ENCODE measurements at places on chromosomes 11 and 22.
A peak's percentile ranks its signal among the peaks of the same experiment; 100 is the strongest.

DNA sequence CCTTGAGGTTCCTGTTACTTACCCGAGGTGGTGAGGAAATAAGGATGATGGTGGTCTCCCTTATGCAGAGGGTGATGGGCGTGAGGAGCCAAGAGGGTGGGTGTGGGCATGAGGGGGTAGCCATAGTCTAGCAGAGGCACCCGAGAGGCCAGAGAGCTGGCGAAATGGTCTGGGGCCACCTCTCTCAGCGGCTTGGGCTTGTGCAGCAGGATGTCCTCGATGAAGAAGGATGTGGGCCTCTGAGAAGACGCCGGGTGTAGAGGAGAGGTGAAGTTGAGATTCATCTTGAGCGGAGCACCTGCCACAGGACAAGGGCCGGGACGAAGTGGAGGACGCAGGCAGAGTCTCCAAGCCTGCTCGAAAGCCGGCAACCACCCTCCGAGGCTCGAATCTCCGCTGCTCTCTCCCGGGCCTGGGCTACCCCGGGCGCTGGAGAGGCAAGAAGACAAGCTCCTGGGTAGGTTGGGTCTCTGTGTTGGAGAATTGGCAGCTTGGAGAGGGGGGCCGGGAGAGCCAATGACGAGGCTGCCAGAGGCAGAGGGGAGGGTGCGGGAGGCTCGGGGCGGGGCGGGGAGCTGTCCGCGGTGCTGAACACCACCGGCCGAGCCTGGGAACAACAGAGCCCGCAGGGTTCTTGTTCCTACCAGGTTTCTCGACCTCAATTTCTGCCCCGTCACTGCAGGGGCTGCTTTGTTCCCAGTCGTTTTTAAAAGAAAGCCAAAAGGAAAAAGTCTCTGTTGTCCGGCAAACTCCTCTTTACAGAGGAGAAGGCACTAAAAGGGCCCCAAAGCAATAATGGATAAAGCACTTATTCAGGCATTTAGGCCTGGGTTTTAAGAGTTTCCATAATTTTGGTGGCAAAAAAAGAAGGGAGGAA lies at the start of gene BSX:
Gene BSX (minus strand): TSS at position 447 of the 877 bp plus-strand sequence. CDS start 163 bp downstream, at position 284.
- no peak for DNase-seq

- DNase-seq, result no peak
Observed at GRCh38 chr11:44680982-44681597, 45.7 kb upstream of the TSPAN18 start.

DNA sequence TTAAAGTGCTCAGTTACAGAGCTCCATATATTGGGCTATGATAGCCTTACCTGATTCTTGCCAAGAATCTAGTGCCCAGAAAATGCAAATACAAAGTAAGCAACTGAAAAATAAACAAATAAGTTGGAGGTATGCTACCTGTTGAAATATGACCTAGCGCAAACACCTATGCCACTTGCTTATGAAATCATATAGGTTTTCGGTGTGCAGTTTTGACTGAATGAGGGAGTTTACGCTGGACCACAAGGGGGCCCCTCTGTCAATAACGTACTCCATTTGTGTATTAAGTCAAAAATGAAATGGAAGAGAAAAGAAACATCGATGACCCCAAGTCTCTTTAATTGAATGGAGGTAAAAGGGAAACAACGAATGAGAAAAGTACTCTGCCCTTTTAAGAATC lies 84.9 kb upstream of the TRIM77 start:
- no peak for DNase-seq

DNA sequence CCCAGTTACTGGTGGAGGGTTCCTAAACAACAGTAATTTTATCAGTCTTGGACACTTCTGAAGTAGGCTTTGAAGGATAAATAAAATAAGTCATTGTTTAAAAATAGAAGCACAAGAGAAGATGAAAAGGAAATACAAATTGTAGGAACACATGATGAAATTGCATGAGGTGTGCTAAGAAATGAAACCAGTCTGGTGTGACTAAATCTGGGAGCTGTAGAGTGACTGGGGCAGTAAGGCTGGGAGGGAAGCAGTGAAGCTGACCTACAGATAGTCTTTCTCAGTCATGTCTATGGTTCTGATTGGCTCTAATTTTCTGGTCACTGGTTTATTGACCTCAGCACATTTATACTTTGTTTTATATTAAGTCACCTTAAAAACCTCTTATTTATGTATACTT lies 139.1 kb downstream of the SLC17A6 start:
- DNase-seq, result no peak

GRCh38 chr11:61534025-61534932 lies 25.7 kb downstream of the LRRC10B start:
- no peak for DNase-seq

- DNase-seq, result no peak
Observed at GRCh38 chr22:32824531-32825312, 23.2 kb downstream of the TIMP3 start.

DNA sequence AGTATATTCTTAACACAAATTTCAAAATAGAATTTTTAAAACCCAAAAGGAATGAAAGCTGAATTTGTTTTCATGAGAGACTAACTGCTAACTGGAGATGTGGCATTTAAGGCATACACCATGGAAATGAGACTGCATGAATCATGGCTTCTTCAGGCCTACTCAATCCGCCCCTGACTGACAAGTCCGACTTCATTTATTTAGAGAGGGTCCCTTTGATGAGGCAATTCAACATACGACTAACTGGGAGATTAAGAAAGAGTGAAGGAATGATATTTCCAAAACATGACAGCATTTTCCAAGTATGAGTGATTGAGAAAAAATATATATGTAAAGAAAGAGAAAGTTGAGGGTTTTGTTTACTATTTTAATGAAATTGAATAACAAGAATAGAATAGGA lies 720.1 kb downstream of the DLG2 start:
- DNase-seq, result no peak

DNA sequence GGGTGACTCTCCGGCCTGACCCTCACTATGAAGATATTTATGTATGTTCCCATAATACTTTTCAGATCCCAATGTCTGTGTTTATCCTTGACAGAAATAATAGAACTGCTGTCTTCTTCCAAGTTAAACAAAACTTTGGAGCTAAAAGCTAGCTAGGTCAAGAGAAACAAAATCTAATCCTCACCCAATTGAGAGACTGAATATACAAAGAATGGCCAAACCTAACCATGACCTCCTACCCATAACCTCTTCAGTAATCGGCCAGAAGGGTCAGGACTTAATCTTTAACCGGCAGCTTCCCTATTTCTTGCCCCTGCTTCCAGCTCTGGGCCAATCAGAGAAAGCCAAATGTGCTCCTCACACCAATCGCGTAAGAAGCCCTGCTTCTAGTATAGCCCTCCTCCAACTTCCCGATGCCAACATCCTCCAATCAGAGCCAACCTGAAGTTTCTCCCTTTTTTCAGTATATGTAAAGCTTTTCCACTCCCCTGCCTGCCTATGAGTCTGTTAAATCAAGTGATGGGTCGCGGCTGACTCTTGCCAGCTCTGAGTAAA lies 1.7 kb upstream of the DDX6 start:
- peak; percentile 81 for DNase-seq

DNA sequence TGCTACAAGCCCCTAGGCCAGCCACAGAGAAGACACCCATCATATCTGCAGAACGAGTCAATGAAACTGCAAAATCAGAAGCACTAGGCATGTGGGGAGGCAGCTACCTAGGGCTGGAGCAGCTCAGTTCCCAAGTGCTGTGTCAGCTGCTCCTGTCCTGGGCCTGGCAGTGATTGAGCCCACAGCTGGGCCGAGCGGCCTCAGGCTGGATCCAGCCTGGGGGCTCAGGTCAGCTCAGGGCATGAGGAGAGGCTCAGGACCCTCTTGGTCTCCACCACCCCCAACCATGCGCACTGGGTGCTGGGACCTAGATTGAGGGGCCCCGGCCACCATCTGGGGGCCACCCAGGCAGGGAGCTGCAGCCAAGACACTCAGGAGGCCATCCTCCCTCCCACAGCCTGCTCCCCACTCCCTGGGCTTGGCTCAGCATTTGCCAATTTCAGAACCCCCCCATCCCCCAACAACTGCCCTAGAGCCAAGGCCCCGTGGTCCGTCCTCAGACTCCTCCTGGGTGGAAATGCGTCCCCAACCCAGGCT lies 2.4 kb upstream of the TNNT3 start:
- no peak for DNase-seq

GRCh38 chr11:72738199-72739141 lies 13.7 kb downstream of the ARAP1 start:
- DNase-seq, result no peak

DNA sequence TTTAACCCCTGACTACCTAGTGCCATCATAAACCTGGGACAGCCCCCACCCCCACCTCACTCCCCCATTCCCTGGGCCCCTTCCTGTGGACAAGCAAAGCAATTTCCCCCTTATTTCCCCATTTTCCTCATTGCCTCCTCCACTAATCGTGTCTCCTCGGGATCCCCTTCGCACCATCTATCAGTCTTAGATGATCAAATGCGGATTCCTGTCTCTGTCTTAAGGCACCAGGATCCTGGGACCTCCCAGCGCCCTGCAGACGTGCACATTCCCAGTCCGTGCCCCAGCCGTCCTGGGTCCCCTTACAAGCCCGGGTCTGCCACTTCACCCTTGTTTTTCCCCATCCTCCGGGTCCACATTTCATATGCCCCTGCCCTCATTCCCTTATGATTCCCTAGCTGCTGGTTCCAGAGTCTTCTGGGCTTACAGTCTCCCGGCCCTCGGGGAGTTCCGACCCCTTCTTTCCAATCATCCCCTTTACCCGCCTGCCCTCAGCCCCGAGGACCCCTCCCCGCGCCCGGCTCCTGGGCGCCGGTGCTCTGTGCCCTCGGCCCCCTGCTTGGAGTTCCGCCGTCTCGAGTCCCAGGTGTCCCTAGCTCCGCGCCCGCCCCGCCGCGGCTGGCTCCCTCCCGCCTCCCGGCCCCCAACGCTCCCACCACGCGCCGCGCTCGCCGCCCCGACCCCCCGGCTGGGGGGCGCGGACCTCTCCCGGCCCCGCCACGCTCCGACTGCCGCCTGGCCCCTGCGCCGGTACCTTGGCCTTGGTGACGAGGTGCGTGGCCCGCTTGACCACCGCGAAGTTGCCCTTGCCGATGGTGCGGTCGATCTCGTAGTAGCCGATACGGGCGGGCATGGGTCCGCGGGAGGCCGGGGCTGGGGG lies 599 bp downstream of the SIK3 start:
- no peak for DNase-seq

DNA sequence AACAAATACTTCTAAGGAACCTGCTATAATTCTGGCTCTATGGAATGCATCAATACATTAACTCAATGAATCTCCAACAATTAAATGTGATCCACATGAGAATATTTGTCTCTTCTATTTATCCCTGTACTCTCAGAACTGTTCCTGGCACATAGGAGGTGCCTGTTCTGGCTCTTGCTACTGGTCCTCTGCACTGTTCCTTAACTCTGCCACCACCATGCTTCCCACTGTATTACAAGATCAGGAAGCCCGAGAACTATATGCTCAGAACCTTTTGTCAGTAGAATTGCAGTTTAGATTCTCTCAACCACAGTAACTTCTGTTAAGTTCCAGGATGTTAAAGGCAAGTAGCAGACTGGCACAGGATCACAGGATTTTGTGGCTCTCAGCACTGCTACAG lies 376.3 kb upstream of the CCDC90B start:
- DNase-seq, result no peak

- no peak for DNase-seq
Observed at GRCh38 chr11:76265771-76266241, 59.5 kb upstream of the WNT11 start.

DNA sequence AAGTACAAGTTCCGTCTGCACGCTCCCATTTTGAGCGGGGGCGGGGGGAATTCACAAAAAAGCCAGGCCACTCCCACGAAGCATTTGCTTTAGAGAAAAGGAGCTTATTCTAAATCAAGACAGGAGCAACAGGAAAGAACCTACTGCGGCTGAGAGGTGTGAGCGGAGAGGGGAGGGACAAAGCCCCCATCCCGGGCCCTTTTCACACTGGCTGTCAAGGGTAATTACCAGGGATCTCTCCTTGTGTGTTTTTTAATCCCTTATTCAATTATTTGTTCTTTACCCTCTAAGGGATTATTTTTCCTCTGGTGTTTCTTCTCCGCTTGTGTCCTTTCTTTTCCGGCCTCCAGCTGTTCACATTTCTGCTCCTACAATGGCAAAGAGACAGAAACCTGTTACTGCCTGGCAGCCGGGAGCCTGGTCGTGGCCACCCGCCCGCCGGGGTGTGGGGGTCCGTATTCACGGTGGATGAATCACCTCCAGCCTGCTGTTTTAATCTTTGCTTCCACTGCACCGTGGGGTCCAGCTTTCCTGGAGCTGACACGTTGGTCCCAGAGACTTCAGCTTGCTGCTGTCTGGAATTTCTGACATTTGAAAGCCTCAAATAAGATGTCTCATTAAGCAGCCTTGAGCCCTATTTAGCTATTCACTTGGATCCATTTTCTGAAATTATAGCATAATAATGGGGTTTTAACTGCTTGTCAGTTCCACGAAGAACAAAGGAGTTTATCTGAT lies 61.4 kb upstream of the FADD start:
- DNase-seq, result no peak
